ENCODE measurements at places on chromosomes 4 and X.

DNA sequence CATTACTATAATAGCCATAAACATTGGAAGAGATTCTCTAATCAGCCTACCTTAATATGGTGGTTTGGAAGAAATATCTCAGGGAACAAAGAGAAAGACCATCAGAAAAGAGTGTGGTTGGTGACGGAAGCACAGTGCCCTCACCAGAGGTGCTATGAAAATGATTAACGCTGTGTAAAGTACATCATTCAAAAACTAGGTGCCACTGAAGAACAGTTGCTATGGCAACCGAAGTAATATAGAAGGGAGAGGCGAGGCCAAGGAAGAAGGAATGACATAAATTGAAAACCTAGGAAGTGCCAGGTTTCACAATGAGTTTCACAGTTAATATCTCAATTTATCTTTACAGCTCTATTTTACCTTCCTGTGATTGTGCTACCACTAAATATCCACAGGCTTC lies 57.0 kb upstream of the ARSJ start:
- DNase-seq = no peak

GRCh38 chr4:103451341-103451740 lies 253.2 kb upstream of the CENPE start:
- no peak for DNase-seq

- no peak for DNase-seq
Measured at GRCh38 chr4:16977081-16977480, 78.6 kb upstream of the LDB2 start.

GRCh38 chr4:186765673-186766546 lies 42.3 kb upstream of the FAT1 start:
- no peak for DNase-seq
